GM18507 (cell line): ENCODE measurements at places on chromosomes 4 and X.

DNA sequence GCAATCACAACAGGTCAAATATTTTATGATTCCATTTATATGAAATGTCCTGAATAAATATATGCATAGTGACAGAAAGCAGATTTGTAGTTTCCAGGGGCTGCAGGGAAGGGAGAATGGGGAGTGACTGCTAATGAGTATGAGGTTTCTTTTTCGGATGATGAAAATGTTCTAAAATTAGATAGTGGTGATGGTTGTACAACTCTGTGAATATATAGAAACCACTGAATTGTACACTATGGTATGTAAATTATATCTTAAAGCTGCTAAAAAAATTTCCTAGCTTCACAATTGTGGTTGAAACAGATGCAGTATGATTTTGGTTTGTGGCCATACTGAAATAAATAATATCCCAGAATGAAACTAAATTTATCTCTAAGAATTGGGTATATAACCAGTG is 12.9 kb upstream of the IL2 start:
- DNase-seq: no peak

- no peak for DNase-seq
Measured at GRCh38 chrX:38595801-38596200, 34.5 kb downstream of the TSPAN7 start.

DNA sequence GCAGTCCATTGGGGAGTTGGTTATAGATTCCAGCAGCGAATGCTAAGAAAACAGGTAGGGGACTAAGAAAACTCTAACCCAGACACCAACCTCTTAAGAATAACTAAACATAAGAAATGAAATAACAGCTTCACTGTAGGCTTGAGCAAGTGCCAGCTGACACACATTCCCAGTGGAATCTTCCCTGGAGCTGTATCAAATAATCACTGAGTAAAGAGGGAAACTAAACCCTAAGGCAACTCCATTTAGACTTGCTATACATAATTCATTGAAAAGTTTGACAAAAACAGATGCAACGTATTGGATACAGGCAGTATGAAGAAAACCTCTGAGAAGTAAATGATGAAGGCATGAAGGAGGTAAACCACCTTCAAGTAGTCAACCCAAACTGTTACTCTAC is 293.5 kb downstream of the OPHN1 start:
- no peak for DNase-seq

- DNase-seq: no peak
Measured at GRCh38 chr4:176205299-176205698, 9.9 kb upstream of the SPATA4 start.

GRCh38 chr4:81148576-81148975 is 66.4 kb downstream of the PRKG2 start:
- no peak for DNase-seq

GRCh38 chrX:150199803-150200202 is 163.3 kb upstream of the MAMLD1 start:
- DNase-seq: no peak

DNA sequence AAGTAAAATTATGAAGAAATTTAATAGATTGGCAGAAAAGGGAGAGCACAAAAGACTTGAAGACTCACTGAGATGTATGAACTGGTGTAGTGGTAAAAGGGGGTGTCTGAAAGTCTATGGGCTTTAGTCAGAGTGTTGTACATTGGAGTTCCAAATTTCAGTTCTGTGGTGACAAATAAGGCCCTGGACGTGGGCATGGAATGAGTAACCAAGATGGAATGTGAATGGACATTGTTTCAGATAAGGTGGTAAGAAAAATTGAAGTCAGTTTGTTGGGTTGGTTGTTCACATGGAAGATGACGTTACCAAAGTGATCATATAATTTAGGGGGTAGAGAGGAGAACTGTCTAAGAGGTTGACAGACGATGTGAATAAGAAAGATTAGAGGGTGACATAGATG is 13.9 kb downstream of the CYSLTR1 start:
- DNase-seq: no peak

DNA sequence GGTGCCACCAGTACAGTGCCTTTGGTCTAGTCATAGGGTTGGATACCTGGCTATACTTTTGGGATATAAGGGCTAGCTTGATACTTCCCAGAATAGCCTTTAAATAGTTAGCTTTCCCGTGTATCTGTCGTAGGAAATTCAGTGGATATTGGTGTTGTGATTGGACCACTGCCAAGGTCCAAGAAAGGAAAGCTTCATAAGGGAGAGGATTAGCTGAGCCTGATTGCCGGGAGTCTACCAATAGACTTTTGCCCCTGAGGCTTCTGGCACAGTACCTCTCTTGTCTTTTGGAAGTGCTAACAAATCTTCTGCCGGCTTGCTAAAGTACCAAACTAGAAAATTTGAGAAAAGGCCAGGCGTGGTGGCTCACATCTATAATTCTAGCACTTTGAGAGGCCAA is 350.6 kb downstream of the CHIC1 start:
- DNase-seq: no peak

DNA sequence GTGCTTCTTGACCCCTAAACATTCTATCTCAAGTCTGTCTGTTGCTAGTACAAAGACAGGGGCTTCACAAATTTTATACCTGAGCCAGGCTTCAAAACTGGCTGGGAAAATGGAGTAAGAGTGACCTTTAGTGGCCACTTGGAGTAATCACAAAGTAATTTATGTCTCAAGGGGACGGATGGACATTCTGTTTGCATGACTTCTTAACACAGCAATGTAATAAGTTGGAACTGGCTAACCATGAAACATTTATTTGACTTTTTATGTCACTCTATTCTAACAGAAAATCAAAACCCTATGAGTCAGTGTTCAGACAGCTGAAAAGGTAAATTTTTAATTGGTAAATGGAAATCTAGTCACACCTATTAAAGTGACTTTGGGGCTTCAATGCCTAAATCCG is 600.6 kb downstream of the ANKRD50 start:
- no peak for DNase-seq

- DNase-seq: no peak
Measured at GRCh38 chrX:114970806-114971205, 46.6 kb downstream of the IL13RA2 start.

DNA sequence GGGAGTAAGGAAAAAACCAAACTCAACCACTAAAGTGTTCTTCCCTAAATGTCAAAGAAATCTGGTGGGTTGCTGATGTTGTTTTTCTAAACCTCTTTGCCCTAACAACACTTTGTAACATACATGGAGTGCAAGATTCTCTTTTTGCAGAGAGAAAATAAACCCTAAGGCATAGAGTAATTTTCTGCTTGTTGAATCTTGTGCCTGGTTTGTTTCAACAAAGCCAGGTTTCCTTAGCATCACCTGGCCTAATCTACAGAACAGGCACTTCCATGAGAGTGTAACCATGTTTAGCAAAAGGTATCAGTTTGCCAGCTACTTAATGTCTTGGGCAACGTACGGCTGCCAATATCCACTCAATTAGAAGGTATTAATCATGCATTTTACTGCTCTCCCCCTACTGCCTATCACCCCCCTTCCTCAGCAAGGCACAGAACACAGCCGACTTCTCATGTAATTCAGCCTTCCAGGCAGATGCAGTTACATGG is 219.2 kb downstream of the MAML3 start:
- no peak for DNase-seq
